Stimulated activated CD8-positive, alpha-beta memory T cell treated with anti-CD3 and anti-CD28 coated beads, Interleukin-4, amount 100 ng/mL, for 4 hours (primary cell): ENCODE measurements at places on chromosomes 5 and 9.

- DNase-seq, result no peak
These were observed 46.3 kb downstream of the TNFAIP8 start for GRCh38 chr5:119402081-119402480.

GRCh38 chr5:57842364-57843058, 359.9 kb upstream of the ACTBL2 start:
- DNase-seq, result no peak

DNA sequence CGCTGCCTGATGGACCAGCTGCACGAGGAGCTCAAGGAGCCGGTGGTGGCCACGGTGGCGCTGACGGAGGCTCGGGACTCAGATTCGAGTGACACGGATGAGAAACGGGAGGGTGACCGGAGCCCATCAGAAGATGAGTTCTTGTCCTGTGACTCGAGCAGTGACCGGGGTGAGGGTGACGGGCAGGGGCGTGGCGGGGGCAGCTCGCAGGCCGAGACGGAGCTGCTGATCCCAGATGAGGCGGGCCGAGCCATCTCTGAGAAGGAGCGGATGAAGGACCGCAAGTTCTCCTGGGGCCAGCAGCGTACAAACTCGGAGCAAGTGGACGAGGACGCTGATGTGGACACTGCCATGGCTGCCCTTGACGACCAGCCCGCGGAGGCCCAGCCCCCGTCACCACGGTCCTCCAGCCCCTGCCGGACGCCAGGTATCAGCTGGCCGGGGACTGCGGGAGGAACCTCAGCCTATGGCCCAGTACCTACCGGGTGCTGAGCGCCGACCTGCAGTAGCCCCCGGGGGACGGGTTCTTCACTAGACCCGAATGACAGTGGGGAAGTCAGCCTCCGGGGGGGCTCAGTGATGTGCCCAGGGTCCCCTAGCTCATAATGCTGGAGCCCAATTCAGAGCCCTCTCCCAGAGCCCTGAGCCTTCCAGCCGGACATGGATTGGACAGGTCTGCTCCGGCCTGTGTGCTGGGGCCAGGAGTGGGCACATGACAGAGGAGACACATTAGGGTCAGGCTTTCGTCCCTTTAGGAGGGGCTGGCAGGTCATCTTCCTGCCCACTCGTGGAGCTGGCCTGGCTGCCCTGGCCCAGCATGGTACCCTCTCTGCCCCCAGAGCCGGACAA, 33.0 kb downstream of the USP20 start:
- DNase-seq, result no peak

DNA sequence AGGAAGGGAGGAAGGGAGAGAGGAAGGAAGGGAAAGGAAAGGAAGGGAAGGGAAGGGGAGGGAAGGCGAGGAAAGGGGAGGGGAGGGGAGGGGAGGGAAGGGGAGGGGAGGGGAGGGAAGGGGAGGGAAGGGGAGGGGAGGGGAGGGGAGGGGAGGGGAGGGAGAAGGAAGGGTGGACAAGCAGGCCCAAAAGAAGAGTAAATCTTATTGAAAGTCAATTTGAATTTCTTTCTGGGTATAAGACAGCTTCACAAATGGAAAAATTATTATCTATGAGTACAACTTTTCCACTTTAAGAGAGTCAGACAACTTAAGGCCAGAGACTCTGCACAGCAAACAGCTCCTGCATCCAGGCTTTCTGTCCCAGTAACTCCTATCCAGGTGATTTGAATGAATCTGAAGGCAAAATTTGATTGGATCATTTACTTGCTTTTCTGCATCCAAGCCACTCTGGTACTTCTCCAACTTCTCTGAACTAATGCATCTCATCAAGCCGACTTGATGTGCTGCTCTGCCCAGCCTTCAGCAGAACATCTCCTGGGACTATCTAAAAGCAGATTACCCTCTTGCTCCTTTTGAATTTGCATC, 363.4 kb upstream of the KIF2A start:
- DNase-seq, result no peak

DNA sequence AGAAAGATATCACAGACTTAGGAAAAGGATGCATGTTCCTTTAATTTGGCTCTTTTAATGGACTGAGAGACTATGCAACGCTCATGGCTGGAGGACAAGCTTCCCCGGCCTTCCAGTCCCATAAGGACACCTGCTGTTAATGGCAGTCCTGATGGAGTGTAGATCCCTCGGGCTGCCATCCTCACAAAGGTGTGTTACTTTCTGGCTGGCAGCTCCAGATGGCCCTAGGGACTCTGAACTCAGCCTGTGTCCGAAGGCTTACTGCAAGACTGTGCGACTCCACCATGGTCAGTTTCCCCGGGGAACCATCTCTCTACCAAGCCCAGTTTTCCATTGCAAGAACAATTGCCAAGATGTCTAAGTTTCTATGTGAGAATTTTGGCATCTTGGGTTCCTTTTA, 25.5 kb upstream of the KCNIP1 start:
- DNase-seq, result no peak

- DNase-seq, result no peak
These were observed 4.6 kb downstream of the NRG2 start for GRCh38 chr5:140038373-140038957.

DNA sequence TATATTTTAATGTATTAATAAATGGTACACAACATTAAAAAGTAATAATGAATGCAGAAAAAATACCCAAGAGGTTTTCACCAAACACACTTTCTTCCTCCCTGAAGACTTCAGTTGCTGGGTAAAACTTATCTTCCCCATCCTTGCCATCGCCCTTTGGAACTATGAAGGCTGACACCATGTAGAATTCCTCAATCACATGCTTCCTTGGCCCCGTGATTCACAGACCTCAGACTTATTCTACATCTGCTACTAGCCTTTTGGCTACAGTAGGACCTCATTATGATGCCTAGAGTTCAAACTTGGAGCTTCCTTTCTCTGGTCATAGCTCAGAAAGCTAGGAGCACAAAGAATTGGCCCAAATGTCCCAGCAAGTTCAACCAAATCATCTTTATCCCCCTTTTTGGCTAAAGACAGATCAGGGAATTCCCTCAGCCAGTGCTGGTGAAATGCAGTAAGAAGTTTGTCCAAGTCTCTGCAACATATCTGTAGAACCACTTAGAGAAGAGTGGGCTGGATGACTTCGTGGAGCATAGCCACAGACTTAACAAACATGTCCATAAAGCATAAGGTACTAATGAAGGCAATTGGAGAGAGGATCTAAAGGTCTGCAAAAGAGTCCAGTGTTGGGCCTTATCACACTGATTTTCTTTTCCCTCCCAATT, 253.5 kb downstream of the SEC61B start:
- no peak for DNase-seq

GRCh38 chr5:179118756-179119414, 58.7 kb downstream of the ZNF354C start:
- no peak for DNase-seq

- DNase-seq, result no peak
These were observed 174.4 kb downstream of the MARCHF11 start for GRCh38 chr5:16005225-16005624.

DNA sequence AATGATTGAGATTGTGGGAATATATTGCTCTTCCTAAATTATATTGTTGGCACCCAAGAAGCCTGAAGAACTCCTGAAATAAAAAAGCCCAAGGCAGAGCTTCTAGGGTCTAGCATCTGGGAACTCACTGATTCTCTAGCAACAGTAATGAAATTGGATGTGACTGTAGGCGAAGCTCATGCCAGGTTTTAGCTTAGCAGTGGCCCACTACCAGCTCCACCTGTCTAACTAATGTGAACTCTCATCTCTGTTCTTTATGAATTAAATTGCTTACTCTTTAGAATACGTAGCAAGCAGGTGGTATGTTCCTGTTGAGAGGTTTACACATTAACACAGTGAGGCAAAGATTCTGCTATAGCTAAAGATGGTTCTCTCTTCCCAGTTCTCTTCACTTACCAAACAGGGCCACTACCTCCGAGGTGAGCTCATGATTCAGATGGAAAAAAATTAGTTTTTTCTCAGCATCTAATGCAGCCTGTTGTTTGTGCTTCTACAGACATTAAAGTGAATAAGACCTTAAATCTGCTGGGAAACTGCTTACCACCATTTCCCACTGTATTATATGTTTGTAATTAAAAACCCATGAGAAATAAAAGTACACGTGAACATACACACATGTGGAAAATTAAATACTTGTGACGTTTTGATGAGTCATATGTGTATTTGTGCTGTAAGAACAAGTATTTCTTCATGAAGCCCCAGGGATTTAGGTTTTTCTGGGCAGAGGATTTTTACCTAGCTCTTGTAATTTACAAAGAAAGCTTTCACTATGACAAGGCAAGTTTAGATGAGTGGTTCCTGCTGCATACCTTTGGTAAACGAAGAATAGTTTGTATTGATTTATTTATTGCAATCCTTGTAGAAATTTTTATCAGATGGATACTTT, 360.1 kb downstream of the KDM4C start:
- no peak for DNase-seq

- DNase-seq, result no peak
These were observed 85.8 kb upstream of the S1PR3 start for GRCh38 chr9:88905506-88905905.

DNA sequence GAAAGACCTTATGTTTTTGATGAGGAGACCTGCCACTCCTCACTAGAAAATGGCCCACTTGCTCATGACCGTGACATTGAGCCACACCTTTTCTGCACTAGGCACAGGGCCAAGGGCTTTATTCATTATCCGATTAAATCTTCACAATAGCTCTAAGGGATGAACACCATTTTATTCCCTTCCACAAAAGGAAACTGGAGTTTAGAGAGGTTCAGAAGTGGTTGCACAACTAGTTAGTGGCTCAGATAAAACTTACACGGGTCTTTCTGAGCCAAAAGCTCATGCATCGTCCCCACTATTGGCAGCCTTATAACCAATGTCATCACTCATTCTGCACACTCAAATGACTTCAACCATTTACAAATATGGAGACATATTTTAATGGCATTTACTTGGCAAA, 39.4 kb downstream of the SUSD1 start:
- DNase-seq, result no peak

- no peak for DNase-seq
These were observed 91.1 kb upstream of the RANBP3L start for GRCh38 chr5:36392818-36393217.

DNA sequence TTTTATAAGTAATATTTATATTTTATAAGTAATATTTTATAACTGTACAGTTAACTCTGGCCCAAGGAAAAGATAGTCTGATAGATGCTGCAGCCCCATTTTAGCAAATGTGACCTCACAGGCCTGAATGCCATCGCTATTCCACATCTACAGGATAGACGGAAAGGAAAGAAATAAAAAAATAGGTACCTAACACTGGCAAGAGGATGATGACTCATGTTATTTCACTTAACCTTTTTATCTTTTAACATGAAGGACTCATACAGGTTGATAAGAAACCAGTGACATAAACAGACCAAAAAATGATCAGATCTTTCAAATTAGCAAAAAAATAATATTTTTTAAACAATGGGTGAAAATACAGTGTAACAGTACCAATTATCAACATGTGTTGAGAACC, 2.7 kb downstream of the CD274 start:
- no peak for DNase-seq

- no peak for DNase-seq
These were observed 93.2 kb upstream of the CPEB4 start for GRCh38 chr5:173794901-173795416.

GRCh38 chr5:54756796-54757402, 228.5 kb downstream of the ESM1 start:
- DNase-seq, result no peak

DNA sequence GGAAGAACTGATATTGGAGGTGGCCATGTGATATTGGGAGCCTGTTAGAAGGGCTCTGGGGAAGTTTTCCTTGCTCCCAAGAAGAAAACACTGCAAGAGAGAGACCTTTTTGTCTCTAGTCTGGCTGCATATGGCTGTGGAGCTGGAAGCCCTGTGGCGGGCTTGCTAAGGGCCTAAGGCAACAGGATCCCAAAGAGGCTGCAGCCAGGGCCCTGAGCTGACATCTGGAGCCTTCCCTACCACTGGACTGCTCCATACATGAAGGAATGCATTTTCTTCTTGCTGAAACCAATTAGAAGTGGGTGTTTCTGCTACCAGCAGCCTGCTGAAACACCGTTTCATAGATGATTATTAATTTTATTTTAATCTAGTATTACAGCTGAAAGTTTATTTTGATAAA, 42.2 kb downstream of the GNAQ start:
- no peak for DNase-seq

GRCh38 chr9:32968101-32969011, 33.1 kb downstream of the APTX start:
- DNase-seq, result peak; percentile 55

- no peak for DNase-seq
These were observed 59.7 kb downstream of the OSMR start for GRCh38 chr5:38905516-38905915.

DNA sequence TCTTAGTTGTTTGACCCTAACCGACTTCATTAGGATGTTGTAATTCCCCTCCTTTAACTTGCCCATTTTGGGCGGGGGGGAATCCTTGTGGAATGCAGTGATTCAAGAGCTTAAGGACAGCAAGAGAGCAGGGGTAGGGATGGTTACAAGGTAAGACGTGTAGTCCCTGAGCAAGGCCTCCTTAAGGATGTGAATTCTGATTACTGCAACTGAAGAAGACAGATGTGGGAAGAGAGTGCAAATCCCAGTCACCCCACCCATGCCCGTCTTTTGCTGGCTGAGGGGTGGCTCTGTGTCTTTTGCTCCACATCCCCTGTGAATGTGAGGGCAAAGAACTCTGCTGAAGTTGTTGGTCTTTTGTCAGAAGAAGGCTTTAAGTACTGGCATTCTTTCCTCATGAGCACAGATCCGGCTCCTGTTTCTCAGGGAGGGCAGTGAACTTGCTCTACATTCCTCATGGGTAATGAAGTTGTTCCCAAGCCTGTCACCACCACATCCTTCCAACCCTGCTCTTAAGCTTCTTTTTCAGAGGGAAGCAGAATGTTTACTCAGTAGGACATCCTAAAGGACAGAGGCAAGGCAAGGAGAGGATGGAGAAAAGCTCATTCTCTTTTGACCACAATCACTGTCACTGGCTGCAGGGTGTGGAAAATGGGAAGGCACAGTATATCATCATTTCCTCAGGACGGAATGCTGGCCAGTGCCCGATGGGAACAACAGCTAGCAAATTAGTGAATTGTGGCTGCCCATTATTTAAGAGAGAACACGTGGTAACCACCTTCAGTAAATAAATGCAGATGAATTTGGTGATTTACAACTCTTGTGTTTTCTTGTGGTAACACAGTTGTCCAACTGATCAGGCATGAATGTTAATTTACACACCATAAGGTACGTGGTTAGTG, 61.5 kb downstream of the RAI14 start:
- DNase-seq, result no peak

GRCh38 chr5:80189201-80189600, 66.6 kb downstream of the SERINC5 start:
- no peak for DNase-seq

GRCh38 chr5:90390928-90391327, 18.6 kb downstream of the CETN3 start:
- DNase-seq, result no peak

- DNase-seq, result no peak
These were observed 278.4 kb downstream of the EBF1 start for GRCh38 chr5:158821331-158821730.

DNA sequence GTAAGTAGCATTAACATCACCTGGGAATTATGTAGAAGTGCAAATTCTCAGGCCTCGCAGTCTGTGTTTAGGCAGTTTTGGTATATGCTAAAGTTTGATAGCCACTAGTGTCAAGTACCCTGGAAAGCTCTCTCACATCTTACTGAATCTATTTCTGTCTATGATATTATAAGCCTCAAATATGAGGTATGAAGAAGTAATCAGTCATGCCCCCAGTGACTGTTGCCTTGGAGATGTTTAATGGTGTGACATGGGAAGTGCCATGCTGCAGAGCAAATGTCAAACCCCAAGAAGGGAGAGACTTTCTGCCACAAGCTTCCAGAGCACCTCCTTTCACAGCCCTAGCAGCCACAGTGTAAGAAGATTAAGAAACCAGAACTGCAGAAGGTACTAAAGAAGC, 9.8 kb upstream of the PDE8B start:
- no peak for DNase-seq
